GM12892 (cell line): ENCODE measurements at places on chromosomes 5 and 9.

GRCh38 chr9:135810806-135811575, 96.4 kb downstream of the CAMSAP1 start:
- DNase-seq = no peak

DNA sequence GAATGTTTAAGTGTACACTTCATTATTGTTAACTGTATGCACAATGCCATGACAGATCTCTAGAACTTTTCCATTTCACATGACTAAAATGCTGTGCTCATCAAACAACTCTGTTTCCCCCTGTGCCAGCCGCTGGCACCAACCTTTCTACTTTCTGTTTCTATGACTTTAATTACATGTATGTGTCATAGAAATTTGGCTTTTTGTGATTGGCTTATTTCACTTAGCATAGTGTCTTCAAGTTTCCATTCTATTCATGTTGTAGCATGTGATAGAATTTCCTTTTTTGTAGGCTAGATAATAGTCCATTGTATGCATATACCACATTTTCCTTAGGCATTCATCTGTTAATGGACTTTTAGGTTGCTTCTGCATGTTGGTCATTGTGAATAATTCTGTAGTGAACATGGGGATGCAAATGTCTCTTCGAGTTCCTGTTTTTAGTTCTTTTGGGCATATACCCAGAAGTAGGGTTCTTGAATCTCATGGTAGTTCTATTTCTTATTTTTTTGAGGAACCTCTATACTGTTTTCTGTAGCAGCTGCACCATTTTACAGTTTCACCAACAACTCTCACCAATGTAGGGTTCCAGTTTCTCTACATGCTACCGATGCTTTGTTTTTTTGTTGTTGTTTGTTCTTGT, 184.4 kb upstream of the DMRT1 start:
- no peak for DNase-seq

DNA sequence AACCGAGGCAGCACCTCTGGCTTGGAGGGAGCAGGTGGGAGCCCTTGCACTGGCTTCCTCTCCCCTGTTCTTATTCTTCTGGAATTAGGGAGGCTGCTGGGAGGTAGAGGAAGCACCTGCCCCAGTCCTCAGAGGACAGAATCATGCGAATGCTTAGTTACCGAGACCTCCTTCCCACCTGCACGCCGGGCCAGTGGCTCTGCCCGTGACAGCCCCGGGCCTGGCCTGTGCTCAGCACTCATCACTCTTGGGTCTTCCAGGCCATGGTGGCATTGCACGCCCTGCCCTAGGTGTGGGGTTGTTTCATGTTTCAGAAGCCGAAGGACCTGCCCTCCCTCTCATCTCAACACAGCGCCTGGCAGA, 45.3 kb upstream of the NKD2 start:
- no peak for DNase-seq

DNA sequence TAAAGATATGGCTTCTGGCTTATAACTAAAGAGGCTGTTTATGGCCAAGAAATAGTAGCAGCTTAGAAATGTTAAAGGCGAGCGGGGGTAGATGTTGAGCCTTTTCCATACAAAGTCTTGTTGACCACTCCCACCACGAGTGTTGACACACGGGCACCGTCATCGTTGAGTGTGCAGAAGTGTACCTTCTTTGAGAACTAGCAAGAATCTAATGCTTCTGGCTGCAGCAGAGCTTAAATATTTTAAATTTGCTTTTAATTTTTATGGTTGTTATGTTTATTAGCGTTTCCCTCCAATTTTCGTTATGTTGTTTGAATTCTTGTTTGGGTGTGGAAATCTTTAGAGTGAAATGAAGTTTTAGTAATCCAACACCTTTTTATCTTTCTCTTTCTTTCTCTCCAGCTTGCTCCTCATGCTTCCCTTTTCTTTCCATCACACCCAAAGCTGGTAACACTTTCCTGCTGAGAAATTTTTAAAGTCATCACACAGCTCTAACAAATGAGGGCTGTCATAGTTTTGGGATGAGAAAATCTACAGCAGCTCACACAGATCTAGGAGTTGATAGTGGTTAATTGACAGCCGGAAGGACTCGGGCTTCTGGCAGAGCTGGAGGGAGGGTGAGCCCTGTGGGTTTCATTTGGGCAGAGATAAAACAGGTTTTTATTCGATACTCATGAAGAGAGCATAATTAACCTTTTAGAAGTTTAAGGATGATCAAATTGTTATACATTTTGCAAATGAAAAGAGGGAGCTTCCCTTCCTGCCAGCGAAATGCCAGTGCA, 120.1 kb upstream of the ZNF608 start:
- DNase-seq = no peak

DNA sequence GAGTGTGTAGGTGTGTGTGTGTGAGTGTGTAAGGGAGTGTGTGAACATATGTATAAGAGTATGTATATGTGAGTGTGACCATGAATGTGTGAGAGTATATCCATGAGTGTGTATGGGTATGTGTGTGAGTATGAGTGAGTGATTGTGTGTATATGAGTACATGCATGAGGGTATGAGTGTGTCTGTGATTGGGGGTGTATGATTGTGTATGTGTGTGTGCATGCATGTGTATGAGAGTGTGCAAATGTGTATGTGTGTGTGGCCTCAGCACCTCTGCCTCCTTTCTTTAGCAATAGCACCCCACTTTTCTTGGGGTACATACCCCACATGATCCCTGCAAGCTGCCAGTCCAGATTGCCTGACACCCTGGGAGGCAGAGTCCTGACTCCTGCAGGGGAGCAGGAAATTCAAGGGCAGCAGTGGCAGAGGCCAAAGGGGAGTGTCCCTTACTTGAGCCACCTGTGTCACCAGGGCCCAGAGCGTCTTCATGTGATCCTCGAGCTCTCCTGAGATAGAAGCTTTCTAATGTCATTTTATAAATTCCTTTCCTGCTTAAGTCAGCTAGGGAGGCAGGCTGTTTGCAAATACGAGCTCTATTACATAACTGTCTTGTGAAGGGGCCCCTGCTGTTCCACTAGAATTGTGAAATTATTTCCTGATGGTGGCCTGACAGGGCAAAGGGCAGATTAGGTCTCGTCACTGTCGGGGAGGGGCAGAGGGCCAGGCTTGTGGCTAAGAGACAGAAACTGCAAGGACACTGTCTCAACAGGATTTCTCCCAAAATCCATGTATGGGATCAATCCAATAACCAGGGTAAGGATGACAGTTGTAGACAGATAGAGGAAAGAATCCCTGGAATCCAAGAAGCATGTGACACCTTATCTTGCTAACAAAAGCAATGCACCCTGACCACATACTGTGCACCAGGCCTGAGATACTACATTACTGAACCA, 389.1 kb downstream of the GADD45G start:
- DNase-seq = no peak
